ENCODE measurements at places on chromosomes 12 and 14.

DNA sequence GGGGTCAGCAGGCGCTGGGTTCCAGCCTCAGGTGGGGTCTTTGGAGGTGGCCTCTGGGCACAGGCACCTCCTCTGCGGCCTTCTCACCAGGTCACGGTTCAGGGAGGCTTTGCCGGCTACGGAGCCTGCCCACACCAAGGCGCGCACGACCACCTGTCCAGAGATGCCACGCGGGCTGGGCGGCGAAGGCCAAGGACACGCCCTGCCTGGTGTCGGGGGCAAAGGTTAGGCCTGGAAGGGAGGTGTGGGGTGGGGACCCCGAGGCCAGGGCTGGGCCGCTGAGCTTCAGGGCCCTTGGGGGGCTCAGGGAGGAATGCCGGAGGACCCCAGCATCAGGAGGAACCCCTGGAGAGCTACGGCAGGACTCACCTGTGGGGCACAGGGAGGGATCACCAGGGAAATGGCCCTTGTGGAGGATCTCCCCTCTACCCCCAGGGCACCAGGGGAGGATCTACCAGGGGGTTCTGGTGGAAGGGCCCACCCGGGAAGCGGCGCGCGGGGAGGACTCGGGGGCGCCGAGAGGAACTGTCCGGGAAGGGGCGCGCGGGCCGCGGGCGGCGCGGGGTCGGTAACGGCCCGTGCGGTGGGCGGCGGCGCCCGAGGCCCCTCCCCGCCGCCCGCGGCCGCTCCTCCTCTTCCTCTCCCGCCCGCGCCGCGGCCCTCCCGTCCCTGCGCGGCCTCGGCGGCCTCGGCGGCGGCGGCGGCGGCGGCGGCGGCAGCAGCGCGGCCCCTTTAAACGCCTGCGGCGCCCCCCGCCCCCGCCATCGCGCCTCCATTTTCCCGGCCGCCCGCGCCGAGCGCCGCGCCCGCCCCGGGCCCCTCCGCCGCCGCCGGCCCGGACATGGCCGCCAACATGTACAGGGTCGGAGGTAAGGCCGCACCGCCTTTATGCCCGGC is at the start of gene MTA1:
Gene MTA1, plus strand, starts transcription at position 633 of the 897 bp plus-strand sequence. Its CDS starts 209 bp downstream, at position 842.
- no peak for DNase-seq

DNA sequence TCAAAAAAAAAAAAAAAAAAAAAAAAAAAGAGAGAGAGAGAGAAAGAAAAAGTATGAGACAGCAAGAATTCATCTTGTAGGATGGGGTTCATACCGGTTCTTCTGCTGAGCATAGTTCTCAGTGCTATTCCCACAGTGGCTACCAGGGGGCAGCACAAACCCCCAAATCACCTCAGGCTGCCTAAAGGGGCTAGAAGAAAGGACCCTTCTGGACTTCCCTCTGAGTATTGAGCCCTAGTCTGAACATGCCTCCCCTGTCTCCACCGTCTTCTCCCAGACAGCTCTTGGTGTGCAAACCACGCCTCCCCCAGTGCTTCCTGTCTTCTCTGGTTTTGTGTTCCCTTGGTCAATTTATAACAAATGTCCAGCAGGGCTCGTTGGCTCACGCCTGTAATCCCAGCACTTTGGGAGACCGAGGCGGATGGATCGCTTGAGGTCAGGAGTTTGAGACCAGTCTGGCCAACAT is 31.3 kb upstream of the SMUG1 start:
- no peak for DNase-seq

DNA sequence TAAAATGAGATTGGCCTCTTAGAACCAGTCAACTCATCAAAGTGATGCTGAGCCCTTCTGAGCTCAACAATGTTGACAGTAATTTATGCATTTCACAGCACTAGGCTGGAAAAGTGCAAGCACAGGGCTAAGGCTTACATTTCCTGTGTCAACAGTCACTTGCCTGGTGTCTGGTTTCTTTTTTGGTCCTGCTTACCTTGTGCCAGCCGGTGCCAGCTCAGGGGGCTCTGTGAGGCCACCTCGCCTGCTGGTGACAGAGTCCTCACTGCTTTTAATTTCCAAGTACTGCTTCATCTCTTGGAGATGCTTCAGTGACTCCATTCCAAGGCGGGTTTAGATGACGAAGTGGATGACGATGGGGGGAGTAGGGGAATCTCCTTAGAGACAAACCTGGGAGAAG is 53.1 kb upstream of the KCNA1 start:
- no peak for DNase-seq

DNA sequence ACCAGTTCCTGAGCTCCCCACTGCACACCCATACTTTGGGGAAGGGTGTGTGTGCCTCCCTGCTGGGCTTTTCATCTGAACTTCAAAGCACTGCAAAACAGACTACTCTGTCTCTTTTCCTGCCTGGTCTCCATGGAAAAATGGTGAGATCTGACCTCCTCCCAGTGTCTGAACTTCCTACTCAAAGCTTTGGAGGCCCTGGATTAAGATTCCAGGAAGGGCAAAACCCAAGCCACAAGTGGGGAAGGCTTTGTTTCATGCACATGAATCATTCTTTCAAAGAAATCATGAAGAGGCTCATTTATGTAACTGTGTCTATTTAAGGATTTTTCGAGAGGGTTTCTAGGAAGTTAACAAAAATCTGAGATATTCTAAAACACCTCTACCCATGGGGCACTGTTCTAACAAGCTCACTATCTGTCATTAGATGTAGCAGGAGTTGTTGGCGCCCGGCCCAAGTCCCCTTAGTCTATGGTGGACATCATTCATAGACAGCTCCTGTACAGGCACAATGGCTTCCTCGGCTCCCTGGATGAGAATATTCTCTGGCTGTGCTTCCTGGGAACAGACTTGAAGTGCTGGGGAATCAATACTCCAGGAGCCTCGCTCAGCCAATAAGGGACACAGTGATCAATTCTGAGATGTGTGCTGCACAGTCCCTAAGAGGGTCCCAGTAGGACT is 224.0 kb downstream of the KTN1 start:
- DNase-seq, result no peak

DNA sequence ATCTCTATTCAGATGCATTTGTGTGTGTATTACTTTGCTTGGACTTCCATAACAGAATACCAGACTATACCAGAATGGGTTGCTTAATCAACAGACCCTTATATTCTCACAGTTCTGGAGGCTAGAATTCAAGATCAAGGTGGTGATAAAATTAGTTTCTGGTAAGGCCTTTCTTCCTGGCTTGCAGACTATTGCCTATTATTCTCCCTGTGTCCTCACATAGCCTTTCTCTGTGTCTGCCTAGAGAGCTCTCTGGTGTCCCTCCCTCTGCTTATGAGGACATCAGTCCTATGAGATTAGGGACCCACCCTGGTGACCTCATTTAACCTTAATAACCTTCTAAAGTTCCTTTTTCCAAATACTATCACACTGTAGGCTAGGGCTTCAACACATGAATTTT is 106.0 kb downstream of the FAR2 start:
- no peak for DNase-seq

DNA sequence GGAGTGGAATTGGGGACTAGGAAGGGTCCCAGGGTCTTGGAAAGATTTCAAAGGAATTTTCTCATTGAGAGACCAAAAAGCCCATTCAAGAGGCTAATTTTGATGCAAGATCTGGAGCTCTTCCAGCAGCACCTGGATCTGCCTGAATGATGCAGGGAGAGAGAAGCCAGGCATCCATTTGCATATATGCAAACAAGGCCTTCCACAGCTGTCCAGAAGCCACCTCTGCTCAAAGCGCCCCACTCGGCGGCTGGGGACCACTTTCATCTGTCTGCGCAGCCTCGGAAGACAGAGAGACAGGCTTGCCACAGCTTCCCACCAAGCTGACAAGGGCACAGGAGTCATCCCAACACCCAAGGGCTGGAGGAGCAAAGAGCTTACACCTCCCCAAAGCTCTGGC is 295.6 kb downstream of the DPF3 start:
- DNase-seq, result no peak

DNA sequence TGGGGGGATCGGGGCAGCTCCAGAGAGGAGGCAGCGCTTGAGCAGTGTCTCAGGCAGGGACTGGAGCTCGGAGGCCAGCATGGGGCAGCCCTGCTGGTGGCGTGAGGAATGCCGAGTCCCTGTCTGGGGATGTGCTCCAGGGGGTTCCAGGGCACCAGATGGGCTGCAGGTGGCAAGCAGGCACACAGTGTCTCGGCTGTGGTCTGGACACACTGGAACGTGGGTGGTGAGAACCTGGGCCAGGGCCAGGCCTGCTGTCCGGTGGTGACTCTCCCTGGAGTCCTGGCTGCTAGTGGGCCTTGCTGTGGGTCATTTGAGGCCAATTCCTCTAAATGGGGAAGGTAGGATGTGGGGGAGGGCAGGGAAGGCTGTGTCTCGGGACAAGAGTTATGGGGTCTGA is 199.4 kb upstream of the RTL1 start:
- no peak for DNase-seq

- no peak for DNase-seq
Observed at GRCh38 chr14:51400139-51400538, 160.1 kb downstream of the TMX1 start.

DNA sequence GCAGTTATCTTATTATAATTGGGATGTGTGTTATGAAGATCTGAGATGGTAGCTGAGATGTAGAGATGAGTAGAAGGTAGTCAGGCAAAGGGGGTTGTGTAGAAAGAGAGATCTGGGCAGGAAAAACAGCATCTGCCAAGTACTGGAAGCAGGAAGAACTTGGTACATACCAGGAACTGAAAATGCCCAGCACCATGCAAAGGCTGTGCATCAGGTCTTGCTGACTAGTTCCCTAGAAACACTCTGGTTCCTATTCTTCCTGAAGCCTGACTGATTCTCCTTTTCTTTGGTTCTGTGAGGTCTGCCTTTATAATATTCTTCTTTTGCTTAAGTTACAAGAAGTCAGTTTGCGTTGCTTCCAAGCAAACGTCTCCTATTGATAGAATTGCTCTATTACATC is 6.7 kb upstream of the NFATC4 start:
- no peak for DNase-seq

DNA sequence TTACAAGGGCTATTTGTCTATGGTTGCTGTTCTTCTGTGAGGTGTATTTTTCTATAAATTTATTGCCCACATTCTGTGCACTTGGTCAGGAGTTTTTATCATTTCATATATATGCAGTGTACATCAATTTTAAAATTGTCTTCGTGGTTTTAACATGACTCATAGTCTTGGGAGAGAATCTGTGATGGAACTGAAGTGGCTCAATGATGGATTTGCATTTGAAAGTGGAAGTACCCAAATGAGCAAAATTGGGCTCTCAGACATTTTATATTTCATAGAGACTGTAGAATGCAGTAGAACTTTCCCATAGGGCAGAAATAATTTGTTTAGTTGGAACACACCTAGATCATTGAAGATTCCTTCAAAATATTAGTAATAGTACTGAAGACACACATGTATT is 1.9 kb upstream of the SCFD1 start:
- DNase-seq, result no peak

- DNase-seq, result no peak
Observed at GRCh38 chr12:43893670-43894069, 57.8 kb downstream of the TMEM117 start.

DNA sequence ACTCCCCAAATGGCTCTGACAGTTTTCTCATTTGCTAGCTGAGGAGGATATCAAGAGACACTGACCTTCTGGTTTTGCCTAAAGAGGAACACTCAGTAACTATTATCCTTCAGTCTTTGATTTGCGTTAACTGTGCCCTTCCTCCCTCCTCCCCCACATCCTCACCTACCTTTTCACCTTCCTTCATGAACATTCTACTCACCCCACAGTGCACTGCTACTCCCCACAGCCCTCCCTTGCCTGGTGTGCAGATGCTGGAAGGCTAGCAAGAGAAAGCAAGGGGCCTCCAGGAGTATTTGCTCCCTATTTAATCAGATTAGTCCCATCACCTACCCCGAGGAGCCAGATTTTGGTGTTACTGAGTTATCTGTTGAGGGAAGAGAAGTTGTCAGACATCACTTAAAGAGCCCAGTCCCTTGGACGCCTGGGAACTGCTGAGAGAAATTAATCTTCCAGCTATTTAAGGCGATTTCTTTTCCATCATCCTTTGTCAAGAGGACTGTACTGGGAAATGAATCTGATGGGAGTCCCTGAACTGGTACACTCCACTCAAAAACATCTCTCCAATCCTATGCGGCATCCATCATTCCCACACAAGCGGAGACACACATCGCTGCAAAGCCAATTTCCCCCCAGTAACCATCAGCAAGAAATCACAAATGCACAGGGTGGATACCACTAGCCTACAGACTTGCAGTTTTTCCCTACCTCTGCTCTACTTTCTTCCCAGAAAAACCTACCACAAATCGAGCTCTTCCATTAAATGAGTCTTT is 11.5 kb downstream of the PSMB5 start:
- DNase-seq, result no peak

DNA sequence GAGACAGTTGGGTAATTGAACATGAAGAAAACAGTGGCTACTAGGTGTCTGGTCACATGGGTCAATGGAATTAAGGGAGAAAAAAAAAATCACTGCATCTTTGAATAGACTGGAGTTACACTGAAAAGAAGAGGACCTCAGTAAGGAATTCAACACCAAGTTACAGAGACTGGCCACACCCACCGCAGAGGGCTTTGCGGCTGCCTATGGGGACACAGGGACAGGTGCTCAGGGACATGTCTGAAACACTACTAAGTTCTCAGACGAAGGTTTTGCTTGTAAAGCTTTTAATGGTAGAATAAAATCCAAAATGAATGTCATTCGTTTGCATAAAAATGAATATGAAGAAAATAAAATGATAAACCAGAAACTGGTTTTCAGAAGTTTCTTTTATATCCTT is 93.8 kb downstream of the STXBP6 start:
- DNase-seq, result no peak

- DNase-seq, result no peak
Observed at GRCh38 chr12:42236017-42236416, 2.0 kb downstream of the YAF2 start.

Data from cortex of kidney (tissue), 1 donor.